ENCODE measurements at places on chromosomes 2 and 18.

- DNase-seq = no peak
Observed at GRCh38 chr18:50717563-50717962, 102.3 kb downstream of the MRO start.

- no peak for DNase-seq
Observed at GRCh38 chr2:38496927-38497669, 105.6 kb downstream of the HNRNPLL start.

GRCh38 chr2:1598041-1598710, 146.1 kb downstream of the PXDN start:
- DNase-seq = no peak

DNA sequence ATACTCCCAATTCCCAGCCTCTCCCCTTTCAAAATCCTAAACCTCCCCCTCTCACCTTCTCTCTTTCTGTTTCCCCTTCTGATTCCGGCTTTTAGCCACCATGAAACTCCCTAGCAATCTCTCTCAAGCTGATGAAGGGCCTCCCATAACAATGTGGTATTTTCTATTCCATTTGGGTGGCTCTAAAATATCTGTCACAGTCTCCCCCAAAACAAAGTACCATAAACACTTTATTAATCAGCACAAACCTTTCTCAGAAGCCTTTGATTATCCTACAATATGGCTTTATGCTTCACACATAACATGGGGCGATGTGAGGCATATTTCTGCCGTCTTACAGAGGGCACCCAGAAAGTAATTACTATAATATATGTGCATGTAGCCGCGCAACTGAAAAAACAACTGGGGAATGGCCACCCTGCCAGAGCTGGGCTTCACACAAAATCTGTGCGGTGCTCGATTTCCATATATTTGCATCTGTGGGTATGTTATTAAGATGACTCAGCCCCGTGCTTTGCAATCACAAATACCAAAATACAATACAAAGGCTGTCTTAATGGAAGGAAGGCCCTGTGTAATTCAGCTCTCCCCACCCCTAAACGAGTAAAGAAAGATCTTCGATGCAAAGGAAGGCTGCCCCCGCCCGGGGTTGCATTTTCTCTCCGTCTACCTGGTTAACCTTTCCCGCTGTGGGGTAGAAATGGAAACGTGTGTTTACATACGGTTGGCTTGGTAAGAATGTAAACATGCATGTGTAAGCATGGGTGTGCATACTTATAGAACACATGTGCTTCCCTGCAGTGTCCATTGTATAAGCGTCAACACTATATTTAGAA, 81.4 kb downstream of the CELF4 start:
- DNase-seq = no peak

- DNase-seq = no peak
Observed at GRCh38 chr2:235553696-235554100, 59.9 kb downstream of the AGAP1 start.

DNA sequence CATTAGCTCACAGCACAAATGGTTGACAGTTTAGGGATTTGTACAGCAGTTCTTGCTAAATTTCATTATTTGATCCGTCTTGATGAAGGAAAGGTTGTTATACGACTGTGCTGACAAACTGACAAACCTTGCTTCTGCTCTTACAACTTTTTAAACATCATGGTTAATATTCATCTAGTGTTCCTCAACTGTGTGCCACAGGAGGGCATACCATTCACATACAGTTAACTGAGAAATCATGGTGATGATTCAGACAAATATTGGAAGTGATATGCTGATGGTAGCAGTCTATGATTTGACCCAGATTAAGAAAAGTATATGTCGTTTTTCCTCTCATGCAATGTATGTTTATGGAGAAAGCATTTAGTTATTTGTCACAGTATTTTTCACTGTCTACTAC, 129.8 kb upstream of the FSIP2 start:
- DNase-seq = no peak

GRCh38 chr2:40101131-40101575, 322.1 kb upstream of the THUMPD2 start:
- DNase-seq = no peak

DNA sequence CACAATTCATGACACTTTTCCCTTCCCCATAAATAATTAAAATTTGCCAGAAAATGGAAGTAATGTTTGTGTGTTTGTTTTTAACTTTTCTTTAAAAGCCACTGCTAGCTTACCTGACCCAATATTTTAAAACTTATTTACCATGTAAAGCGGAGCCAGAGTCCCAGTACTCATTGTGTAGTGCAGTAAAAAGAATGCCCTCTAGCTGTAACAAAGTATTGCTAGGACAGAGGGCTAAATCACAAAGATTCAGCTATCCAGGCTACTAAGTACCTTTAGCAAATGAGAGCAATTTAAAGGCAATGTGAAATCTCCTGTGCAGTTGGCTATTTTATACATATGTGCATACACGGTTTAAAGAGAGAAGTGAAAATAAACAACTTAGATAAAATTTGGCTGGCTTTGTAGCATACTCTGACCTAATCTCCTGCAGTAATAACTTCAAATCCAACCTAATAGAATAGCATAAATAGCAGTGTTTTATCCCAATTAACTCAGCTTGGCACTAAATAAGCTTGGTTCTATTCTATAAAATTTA, 997.4 kb upstream of the PIK3C3 start:
- DNase-seq = no peak

GRCh38 chr2:44974064-44974715, 32.7 kb downstream of the SIX3 start:
- no peak for DNase-seq

DNA sequence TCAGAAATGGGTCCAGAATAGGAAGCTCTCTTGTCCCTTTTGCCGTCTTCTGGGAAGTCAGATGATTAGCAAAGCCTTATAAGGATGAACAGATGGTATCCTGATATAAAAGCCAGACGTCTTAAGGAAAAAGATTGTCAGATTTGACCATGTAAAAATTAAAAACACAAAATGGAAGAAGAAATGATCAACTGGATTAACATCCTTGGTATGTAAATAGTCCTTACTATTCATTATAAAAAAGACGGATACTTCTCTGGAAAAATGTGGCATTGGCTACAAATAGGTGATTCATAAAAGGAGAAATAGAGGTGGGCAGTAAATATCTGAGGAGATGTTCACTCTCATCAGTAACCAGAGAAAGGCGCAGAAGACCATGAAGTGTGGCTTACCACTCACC, 33.7 kb upstream of the SCLY start:
- DNase-seq = no peak

DNA sequence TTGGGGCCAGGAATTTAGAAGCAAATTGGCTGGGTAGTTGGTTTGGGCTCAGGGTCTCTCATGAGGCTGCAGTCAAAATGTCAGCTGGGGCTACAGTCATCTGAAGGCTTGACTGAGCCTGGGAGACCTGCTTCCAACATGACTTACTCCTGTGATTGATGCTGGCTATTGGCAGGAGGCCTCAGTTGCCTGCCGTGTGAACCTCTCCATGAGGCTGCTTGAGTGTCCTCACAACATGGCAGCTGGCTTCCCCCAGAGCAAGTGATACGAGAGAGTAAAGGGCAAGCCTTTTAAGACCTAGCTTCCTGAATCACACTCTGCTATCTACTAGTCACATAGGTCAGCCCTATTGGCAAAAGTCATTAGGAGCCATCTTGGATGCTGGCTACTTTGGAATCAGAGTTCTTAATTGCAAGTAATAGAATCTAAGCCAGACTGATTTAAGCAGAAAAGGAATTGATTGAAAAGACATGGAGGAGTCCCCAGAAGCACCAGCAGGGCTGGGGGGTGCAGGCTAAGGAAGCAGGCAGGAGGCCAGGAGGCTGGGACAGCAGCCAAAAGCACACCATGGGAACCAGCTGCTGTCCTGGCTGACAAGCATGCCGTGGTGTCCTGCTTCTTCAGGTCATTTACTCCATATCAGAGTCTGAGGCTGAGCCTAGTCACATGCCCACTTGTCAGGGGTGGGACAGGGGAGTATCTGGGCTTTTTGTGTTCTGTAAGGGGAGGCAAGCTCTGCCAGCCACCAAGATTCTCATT, 7.8 kb upstream of the GIGYF2 start:
- no peak for DNase-seq

GRCh38 chr18:13309031-13309747, 90.6 kb downstream of the LDLRAD4 start:
- no peak for DNase-seq

GRCh38 chr2:11904029-11904428, 157.6 kb downstream of the LPIN1 start:
- no peak for DNase-seq

DNA sequence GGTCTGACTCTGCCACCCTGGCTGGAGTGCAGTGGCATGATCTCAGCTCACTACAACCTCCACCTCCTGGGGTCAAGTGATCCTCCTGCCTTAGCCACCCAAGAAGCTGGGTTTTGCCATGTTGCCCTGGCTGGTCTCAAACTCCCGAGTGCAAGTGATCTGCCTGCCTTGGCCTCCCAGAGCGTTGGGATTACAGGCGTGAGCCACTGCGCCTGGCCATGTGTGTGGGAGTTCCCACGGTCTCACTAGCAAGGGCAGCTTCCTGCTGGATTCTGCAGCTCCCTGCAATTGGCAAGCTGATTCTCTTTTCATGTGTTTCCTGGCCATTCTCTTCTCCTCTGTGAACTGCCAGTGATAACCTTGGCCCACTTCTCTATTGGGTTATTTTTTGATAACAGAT, 84.0 kb downstream of the USP40 start:
- no peak for DNase-seq

GRCh38 chr2:176127774-176128072, 1.8 kb upstream of the HOXD8 start:
- no peak for DNase-seq

GRCh38 chr2:192885569-192886160, 690.9 kb upstream of the TMEFF2 start:
- no peak for DNase-seq

DNA sequence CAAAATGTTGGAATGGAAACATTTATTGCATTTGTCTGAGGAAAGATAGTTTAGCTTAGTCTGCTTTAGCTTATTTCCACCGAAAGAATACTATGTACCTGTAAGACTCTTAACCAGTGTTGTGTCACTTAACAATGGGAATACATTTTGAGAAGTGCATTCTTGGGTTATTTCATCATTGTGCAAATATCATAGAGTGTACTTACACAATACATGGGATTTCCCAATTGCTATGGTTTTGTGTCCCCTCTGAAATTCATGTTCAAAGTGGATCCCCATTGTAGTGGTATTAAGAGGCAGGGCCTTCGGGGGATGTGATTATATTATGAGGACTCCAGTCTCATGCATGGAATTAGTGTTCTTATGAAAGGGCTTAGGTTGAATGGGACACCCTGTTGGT, 249.4 kb upstream of the UBE2E3 start:
- DNase-seq = no peak

DNA sequence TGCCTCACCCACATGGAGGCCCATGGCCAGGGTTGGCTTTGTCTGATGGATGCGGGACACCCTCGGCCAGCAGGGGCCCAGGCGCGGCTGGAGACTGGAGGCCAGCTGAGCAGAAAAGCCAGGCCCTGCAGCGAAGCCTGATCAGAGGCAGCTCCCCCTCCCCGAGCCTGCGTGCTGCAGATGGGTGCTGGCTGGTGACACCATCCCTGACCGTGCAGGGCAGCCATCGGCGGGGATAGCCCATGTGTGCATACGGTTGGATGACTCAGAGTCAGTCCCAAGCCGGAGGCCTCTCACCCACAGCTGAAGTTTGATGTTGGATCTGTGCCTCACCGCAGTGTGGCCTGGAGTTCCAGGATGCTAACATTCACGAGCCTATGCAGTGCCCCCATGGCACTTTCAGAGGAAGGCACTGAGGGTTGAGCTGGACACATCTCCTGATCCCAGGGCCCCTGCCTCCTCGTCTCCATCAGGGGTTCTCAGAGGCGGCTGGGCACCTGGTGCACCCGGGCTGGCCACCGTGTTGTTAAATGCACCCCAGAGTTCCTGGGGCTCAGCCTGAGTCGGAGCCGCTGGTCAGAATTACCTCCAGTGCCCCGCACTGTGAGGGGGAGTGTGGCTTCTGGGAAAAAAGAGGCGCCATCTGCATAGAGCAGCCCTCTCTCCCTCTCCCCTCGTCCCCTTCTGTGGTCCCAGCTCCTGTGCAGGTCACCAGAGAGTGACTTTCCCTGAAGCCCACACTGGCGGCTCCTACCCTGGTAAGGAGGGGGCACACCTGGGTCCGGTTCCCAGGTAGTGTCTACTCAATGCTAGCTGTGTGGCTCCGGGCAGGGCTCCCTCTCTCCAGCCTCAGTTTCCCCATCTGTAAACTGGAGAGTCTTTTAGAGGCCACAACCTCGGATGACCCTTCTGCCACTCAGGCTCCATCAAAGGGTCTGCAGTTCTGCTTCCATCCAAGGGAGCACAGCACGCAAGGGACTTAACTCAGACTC, 19.4 kb upstream of the KIF1A start:
- DNase-seq = no peak

DNA sequence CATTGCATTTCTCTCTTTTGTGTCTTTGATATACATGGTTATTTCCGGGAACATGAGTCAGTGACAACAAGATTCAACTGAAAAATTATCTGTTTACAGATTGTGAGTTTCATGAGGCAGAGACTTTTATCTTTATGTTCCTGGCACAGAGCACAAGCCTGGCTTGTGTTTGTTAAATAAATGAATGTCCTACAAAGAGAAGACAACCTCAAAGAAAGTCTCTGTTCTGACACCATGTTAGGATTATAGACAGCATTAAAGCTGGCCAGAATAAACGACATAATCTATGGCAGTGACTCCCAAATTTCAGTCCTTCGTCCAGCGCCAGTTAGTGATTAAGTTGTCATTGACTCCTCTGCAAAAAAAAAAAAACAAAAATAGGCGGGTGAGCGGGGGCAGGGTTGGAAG, 97.4 kb upstream of the DNAJC10 start:
- DNase-seq = no peak

DNA sequence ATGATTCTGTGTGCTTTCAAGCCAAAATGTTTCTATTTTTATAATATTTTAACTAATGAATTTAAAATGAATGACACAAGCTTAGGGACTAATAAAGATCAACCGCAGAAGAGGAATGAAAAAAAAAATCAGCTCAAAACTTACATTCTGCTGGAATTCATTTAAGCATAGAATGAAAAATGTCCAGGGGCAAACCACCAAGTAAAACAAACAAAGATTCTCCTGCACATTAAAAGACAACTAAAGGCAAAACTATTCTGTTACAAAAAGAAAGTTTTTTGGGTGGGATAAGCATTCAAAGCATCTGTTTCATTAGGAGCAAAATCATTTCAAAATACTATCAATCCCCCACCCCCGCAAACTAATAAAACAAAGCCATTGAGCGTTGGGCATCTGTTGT, 99.3 kb upstream of the SOX11 start:
- no peak for DNase-seq

- DNase-seq = no peak
Observed at GRCh38 chr18:63339920-63340484, 20.4 kb upstream of the BCL2 start.

GRCh38 chr18:51621113-51621863, 423.8 kb upstream of the MEX3C start:
- DNase-seq = no peak

DNA sequence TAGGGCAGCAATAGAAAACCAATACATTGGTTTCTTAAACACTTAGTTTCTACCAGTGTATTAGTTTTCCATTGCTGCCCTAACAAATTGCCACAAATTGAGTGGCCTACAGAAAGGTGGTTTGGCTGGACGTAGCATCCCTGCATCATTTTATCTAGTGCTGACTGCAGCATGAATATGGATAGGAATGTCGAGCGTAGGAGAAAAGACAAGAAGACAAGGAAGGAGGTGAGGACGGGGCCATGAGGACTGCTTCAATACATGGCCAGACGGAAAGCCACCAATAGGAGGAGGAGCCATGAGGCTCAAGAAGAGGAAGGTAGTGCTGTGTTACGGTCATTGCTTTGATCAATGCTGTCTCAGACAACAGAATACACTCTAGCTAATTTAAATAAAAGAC, 154.5 kb upstream of the NDUFV2 start:
- DNase-seq = no peak

Data from CD4-positive, alpha-beta memory T cell (primary cell).